ENCODE measurements at places on chromosomes 16 and 17. TPM values are rescaled to one million over a fixed set of nuclear protein-coding genes. Genes with fewer than 3 reads are reported as not detected.

The BCL6B gene
- 0.36 TPM for polyA plus RNA-seq

The SYT17 gene
- 33.9 TPM for polyA plus RNA-seq

The SLFN14 gene
- polyA plus RNA-seq = not detected

The HEATR9 gene
- not detected for polyA plus RNA-seq

The ABCA10 gene
- polyA plus RNA-seq = 0.18 TPM

The ASIC2 gene
- not detected for polyA plus RNA-seq

DNA sequence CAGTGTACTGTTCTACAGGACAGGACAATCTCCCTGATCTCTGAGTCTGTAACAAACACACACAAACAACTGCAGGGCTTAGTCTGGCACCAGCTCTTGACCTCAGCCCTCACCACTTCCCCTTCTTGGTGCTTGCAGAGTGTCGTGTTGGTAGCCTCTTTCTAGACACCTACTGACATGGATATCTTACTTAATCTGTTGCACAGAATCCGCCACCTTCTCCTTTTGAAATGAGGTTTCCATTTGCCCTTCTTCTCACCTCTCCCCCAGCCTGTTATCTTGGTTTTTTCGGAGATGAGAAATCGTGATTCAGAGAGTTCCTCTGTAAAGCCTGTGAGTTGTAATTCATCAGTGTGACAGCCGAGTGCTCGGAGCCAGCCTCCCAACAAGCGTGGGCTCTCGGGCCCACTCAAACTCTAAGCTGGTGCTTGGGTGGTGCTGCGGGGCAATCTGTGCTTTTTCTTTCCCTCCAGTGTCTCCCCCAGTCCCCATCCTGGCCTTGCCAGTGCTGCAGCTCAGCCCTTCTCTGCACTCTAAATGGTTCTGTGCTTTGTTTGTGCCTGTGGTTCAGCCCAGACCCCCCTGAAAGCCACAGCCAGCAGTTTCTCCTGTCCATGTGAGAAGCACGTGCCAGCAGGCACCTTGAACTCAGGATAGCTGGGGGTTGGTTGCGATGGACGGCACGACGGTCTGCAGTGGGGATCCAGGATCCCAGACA is 28.1 kb downstream of the KIAA0513 start:
- peak; percentile 68 for DNase-seq

DNA sequence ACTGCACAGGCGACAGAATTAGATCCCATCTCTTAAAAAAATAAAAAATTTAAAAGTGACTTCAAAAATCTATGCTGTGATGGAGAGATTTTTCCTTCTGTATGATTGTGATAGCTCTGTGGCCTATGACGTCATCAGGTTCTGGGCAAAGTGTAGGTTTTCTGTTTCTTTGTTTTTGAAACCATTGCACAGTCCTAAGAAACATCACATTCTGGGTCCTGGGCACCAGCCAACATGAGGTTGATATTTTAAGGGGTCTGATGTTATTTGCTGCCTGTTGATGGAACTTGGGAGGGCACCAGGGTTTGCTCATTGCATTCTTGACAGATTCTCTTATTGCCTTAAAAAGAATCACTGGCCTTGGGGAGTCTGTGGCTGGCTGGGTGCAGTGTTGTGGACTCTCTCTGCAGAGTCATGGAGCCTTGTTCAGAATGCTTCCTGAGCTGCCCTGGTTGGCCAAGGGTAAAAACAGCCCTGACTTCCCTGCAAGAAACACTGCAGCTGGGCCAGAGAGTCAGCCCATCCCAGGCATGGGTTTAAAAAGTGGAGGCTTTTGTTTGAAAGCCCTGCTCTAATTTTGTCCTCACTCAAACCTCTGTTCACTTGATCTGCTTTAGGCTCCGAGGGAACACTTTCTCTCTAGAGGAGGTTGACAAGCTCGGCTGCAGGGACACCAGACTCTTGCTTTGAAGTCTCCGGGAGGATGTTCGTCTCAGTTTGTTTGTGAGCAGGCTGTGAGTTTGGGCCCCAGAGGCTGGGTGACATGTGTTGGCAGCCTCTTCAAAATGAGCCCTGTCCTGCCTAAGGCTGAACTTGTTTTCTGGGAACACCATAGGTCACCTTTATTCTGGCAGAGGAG is 10.5 kb upstream of the CYLD start:
- no peak for DNase-seq

DNA sequence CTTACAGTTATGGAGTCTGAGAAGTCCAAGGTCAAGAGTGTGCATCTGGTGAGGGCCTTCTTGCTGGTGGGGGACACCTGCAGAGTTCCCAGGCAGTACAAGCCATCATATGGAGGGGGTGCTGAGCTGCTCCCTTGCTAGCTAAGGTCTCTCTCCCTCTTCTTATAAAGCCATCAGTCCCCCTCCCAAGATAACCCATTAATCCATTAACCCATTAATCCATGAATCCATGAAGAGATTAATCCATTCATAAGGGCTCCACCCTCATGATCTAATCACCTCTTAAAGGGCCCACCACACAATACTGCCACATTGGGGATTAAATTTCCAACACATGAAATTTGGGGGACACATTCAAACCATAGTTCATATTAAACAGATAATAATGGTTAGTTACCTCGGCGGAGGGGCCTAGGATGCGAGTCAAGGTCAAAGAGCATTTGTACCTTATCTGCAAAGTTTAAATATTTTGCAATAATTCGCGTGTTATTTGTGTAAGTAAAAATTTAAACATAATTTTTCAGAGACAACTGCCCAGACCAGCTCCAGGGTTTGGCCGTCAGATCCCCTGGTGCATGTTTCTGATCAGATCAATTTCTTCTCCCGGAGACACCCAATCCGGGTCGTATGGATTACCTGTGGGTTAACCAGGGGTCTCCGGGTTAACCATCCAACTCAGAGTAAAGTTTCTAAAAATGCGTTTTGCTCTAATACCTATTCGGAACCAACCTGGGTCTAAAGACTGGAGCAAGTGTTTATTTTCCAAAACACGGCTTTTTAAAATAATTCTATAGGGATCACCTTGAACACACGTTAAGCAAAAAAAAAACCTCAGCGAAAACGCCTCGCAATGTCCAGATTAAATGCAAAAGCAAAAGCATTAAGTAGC is 740 bp upstream of the POLR3E start:
- DNase-seq = no peak

DNA sequence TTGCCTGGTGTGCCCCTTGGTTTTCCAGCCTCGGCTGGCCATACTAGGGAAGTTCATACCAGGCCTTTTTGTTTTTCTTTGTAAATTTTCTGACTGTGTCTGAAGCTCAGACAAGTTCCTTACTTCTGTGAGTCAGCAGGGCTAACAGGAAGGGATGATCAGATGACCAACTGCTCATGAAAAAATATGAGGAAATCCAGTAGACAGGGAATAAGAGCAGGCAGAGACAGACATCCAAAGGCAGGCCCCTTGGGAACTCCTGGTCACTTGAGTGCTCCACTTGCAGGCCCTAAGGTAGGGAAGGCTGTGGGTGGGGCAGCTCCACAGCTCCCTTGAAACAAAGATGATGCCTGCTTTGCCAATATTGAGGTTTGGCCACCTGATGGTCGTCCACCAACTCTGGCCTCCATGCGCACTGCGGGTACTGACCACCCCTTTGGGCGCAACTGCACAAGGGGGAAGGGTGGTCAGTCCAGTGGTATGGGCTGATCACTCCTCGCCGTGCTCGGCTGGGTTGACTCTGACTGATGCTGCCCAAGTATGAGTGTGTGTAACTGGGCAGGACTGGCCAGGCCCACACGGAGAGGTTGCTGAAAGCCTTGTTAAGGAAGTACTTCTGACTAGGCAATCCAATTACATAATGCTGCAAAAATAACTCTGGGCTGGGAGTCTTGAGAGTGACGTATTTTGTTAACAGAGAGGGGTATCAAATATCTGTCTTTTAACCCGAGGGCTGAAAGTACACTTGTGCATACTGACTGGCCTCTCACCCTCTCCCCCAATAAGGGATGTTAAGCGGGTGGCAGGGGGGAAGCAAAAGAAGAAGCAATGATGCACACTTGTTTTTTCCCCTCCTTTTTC is 20.8 kb upstream of the ZFHX3 start:
- DNase-seq = no peak

DNA sequence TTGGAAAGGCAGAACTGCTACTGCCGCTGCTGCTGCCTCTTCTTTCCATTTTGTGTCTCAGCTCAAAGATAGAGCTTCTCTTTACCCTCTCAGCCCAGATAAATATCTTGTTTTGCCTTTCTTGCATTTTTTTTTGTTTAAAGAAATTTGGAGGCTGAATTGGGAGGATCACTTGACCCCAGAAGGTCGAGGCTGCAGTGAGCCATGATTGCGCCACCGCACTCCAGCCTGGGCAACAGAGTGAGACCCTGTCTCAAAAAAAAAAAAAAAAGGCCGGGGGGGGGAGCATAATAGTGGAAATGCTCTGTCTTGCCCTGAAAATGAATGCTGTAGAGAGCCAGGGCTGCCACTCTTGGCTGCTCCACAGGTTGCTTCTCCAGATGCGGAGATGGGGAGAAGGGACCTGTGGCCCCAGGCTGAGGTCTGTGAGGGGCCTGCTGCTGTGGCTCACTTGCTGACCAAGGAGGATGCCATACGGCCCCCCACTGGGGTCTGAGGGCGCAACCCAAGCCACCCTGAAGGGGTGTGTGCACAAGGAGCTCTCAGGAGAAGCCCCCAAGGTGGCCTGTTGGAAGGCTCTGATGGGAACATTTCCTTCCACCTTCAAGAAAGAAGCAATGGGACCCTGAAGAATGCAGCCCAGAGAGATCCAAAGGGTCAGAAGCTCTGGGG is 21.5 kb upstream of the G6PC1 start:
- no peak for DNase-seq

DNA sequence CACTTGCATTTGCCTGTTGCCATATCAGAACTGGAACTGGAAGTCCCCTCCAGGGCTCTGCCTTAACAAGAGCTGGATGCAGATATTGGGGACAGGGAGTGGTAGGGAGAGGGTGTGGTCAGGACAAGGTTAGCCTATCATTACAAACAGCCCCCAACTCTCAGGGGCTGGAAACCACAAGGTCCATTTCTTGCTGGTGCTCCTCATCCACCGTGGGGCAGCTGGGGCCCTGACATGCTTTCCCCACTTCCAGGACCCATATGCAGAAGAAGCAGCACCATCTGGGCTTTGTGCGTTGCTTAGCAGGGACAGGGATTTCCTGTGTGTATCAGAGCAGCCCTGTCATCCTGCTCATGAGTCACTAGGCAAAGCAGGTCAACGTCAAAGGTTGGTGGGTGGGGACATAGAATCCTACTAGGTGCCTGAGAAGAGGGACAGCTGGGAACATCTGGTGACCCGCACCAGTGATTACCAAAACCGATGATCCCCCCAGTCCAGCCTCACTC is 26.9 kb downstream of the RGS9 start:
- peak; percentile 5 for DNase-seq

DNA sequence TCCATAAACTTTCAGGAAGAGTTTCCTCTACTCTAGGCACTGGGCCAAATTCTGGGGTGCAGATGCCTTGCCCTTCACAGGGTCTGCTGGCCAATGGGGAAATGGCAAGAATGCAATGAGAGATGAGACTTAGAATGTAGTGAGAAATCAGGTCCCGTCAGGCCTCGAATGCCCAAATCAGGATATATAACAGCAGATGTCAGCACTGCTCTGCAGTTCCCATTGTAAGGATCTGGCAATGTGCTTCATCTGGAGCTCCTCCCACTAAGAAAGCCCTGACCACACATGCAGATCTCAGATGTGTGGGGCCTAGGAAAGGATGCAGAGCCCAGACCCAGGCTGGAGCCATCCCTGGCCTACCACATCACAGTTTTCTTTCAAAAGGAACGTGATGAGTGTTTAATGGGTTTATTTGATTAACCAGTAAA is 13.9 kb upstream of the LPCAT2 start:
- no peak for DNase-seq

DNA sequence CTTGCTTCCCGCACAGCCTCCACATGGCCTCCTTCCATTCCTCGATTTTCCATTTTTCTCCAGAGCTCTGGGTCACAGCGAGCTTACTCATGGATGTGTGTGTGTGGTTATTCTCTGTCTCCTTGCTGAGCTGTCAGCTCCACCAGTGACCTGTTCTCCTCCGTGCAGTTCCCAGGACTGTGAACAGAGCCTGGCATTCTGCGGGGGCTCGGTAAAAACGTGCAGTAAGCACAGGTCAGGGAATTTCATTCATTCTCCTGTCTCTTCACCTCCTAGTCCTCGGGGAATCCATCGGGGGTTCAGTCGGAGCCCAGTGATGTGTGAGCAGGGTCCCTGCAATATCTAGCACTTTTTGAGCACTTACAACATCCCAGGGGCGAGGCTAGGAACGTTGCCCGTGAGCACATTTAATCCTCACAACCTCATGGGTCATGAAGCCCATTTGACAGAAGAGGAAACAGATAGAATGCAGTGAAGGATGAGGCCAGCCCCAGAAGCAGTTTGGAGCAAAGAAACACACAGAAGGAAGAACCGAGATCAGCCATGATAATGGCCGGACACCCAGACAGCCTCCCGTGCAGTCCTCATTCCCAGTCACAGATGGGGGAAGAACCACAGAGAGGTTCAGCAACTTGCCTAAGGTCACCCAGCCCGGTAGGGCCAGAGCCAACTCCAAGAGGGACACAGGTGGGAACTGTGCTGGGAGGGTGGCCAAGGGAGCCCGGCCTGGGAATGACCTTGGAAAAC is 183.2 kb upstream of the GSE1 start:
- no peak for DNase-seq

- no peak for DNase-seq
These were observed 26.5 kb downstream of the KAT7 start for GRCh38 chr17:49814781-49815529.

DNA sequence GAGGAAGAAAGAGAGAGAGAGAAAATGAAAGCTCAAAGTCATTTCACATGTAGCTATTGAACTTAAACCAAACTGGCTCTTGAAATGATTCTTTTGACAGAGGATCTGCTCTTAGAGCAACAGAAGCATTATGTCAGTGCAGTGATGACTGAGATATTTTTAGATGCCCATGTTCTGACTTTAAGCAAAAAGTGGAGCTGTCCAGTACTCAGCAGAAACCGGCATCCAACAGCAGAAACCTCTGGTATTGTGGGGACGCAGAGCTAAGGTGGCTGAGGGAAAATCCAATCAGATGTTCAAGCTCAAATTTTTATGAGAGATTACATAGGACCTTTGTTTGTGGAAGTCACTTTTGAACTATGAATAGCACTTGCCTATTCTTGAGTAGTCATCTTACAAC is 69.8 kb upstream of the ANKFN1 start:
- no peak for DNase-seq

DNA sequence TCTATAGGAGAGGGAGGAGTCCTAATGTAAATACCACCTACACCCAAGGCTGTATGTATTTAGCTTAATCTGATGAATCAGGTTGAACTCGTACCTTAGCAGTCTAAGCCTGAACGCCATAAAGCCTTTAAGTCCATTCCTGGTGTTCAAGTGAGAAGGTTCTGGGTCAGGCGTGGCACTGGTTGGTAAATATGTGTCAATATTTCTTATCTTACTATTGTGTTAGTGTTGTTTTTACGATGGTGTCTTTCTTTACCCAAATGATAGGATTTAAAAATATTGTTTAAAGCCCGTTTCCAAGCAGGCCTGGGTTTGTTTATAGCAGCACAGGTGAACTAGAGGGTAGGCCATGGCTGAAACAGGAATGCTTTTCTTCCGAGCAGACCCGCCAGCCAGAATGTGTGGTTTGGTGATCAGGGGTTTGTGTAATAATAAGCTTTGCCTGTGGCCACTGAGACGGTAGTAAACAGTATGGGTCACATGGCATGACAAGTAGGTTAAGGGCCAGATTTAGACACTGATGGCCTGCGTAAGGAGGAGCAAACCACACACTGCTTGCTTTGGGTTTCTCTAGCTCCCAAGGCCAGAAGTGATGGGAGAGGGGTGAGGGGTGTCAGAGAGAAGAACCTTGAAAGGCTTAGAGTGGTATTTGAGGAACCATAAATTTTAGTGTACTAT is 3.3 kb downstream of the TMEM94 start:
- DNase-seq = no peak
